CD14-positive monocyte (primary cell): ENCODE measurements at places on chromosomes 2 and 18. TPM values are rescaled to one million over a fixed set of nuclear protein-coding genes. Genes with fewer than 3 reads are reported as not detected.

STPG4 gene
- 0.20 and 0.27 TPM in 2 replicates for polyA plus RNA-seq

DNA sequence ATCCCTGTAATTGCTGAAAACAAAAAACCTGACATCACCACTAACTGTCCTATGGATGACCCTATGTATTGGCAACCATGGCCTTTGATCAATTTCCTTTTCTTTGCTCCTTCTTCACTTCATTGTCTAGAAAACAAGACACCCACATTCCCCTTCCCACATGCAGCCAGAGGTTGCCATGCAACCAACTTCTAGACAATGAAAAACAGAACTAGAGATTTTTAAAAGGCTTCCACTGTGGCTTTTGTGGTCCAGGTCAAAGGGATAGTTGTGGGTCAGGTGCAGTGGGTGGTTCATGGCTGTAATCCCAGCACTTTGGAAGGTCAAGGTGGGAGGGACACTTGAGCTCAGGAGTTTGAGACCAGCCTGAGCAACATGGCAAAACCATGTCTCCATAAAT is 139.3 kb upstream of the DOK6 start:
- no peak for DNase-seq

GRCh38 chr18:23504720-23505119 is 1.4 kb downstream of the RMC1 start:
- no peak for DNase-seq

DNA sequence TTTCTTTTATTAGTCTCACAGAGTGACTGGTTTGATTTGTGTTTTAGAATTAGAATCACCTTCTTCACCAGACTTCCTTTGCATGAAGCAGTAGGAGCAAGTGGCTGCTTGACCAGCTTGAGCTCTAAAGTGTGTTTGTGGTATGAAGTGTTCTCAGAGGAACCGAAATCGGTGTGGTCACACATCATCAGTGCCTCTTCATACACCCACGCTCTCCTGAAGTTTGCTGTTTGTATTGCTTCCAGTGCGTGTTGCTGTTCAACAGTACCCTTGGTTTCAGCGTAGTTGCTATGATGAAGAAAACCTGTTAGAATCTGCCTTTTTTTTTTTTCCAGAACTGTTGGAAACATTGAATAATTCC is 77.9 kb downstream of the LIMS1 start:
- no peak for DNase-seq

GRCh38 chr2:85087541-85087940 is 45.7 kb upstream of the TCF7L1 start:
- DNase-seq: no peak

RSAD2 gene
- polyA plus RNA-seq: 12.6 TPM

DNA sequence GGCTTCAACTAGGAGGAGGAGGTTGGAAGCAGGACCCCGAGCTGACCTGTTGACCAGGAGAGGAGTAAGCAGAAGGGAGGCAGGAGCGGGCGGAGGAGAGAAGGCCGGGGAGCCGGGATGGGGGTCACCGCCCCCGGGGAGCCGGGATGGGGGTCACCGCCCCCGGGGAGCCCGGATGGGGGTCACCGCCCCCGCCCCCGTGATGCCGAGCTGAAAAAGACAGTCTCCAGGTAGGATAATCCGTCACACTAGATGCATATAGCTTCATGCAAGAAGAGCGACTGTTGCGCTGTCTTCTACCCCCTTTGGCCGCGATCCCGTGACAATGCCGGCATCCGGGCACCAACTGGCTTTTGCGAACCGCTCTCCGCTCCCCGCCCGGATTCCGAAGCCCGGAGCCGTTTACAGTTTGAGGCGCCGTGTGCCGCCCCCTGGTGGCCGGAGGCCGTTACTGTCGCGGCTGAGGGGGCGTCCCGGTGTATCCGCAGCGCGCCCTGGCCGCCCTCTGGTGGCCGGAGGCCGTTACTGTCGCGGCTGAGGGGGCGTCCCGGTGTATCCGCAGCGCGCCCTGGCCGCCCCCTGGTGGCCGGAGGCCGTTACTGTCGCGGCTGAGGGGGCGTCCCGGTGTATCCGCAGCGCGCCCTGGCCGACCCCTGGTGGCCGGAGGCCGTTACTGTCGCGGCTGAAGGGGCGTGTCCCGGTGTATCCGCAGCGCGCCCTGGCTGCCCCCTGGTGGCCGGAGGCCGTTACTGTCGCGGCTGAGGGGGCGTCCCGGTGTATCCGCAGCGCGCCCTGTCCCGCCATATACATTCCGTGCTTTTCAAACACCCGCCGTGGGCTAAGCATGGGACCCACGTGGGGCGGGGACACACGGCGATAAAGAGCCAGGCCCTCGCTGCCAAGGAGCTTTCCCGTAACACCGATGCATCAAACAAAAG is 89.6 kb downstream of the ACTR3 start:
- DNase-seq: peak; percentile 8

ACMSD gene
- not detected for polyA plus RNA-seq

CDK15 gene
- not detected for polyA plus RNA-seq

DNA sequence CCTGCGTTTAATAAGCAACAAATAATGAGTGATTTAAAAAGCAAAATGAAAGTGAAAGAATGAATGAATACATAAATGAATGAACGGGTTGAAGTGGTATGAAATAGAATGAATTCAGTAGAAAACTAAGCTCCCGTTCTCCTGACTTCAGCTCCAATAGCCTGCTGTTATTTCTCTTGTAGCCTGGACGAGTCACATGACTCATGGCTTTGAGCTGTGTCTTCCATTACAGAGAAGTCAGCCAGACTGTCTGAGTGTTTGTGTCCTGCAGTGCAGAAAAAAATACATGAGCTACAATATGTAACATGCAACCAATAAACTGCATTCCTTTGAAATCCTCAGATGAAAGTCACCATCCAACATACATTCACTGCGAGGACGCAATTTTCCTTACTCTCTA is 21.2 kb downstream of the SCG2 start:
- DNase-seq: no peak

- no peak for DNase-seq
Observed at GRCh38 chr2:109629867-109630266, 15.7 kb downstream of the SOWAHC start.

TXNDC2 gene
- polyA plus RNA-seq: 0.10 and 0.36 TPM in 2 replicates

DNA sequence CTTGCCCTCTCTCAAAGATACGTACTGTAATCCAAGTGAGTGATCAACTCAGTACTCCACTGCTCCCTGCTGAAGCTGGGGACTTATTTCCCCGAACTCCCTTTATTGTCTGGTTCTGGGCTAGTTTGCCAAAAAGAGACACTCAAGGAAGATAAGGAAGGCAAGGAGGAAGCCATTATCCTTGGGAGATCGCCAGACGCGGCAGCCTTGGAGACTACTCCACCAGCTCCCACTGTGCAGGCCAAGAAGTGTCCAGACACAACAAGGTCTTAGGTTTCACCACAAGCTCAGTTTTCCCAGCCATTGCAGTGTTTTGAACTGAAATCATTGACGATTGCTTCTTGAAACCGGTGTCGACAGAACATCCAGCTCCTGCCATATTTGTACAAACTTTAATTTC is 439.6 kb upstream of the UBE2E3 start:
- no peak for DNase-seq
